ENCODE measurements at places on chromosomes 16 and 17.

- DNase-seq: no peak
Measured at GRCh38 chr16:71848622-71849021, 2.8 kb downstream of the ATXN1L start.

DNA sequence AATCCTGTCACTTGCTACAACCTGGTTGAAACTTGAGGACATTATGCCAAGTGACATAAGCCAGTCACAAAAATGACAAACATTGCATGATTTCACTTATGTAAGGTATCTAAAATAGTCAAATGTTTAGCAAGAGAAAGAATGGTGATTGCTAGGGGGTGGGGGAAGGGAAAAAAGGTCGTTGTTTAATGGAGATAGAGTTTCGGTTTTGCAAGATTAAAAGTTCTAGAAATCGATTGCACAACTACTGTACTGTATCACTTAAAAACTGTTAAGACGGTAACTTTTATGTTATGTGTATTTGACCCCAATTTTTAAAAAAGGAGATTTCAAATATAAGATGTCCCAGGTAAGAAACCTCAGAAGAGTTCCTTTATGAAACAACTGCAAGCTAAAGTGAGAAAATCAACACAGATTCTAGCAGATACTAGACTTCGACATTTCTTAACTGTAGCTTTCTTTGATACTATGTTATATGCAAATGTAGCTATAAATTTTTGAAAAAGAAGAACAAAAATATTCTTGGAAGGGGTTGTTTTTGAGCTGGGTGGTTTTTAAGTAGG, 5.9 kb downstream of the MEOX1 start:
- no peak for DNase-seq

- no peak for DNase-seq
Measured at GRCh38 chr16:28136751-28137434, 73.4 kb upstream of the GSG1L start.

GRCh38 chr16:9840761-9841665, 341.2 kb downstream of the GRIN2A start:
- no peak for DNase-seq

DNA sequence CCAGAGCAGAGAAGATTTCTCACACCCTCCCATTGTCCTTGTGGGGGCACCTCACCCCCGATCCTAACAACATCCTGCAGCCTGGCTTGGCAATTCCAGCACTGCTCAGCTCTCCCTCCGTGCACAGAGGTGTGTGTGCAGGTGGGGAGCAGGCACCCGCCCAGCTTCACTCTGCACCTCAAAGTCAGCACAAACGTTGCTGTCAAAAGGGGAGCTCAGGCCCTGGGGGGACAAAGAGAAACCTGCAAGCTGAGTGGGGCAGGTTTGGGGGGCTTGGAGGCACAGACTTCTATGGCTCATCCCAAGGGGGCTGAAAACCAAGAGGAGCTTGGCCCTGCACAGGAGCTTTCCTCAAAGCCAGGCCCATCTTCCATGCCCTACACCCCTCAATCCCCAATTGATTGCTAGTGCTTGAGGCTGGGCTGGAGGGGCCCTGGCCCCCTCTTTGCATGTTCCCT, 231.9 kb upstream of the TNRC6C start:
- no peak for DNase-seq

DNA sequence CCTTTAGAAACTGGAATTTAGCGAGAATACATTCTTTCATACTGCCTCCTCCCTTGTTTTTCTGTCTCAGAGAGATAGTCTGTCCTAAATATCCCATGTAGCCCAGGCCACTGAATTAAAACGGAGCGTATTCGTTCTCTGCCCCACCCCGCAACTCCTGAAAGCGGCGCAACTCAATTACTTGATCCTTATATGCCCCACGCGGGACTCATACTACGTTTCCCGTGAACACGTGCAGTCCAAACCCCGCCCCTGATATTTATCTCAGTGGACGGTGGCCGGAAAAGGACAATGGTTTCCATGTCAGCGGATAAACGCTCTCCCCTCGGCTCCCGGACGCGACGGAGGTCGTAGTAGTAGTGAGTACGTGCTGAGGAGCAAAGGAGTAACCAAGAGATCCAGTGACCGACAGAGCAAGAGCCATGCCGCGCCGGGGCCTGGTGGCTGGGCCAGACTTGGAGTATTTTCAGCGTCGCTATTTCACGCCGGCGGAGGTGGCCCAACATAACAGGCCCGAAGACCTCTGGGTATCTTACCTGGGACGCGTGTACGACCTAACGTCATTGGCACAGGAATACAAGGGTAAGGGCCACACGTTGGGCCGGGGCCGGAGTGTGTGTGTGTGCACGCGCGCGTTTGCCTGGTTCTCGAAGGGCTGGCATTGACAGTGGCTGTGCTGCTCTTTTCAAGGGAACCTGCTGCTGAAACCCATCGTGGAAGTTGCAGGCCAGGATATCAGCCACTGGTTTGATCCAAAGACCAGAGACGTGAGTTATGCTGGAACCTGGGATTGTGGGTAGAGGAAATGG, at the start of gene CYB5D1:
Gene CYB5D1 (plus strand): TSS at position 291 of the 809 bp plus-strand sequence. CDS start 132 bp downstream, at position 423.
- DNase-seq: peak; percentile 85

GRCh38 chr16:3471518-3472176, 23.6 kb downstream of the C16orf90 start:
- DNase-seq: no peak

DNA sequence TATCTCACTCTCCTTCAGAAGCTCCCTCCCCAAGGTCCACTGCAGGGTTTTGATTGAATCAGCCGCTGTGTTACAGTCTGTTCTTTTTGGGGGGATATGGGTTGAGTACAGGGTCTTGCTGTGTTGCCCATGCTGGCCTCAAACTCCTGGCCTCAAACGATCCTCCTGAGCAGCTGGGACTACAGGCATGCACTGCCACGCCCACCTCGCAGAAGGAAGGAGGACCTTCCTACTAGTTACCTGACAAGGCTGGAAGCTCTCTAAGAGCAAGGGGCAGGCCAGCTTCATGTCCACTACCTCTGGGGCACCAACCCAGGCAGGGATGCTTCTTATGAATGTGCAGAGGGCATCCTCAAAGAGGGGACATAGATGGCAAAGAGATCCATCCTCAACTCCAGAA, 1.9 kb upstream of the MMP28 start:
- no peak for DNase-seq

DNA sequence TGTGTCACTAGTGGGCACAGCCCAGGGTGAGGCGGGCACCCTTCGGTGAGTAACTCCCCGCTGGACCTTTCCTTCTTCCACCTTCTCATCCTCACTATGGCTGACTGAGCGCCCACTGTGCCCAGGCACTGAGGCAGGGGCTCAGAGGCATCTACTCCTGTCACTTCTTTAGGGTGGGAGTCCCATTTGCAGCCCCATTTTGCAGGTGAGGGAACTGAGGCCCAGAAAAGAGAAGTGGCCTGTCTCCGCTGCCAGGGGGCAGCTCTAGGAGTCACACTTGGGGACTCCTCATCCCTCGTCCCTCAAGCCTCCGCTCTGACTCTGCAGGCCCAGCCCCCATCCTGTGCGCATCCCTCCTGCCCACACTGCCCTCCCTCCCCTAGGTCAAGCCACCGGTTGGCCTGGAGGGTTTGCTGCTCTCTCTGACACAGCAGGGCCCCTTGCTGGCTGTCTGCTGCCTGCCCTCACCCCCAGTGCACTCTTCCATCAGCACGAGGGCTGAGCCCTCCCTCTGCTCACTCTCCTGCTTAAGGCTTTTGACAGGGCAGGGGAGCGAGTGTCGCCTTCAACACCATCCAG, 62.4 kb downstream of the CNGB1 start:
- no peak for DNase-seq

Measured in fibroblast of skin of left biceps (primary cell).